ENCODE measurements at places on chromosomes 7 and 10.

DNA sequence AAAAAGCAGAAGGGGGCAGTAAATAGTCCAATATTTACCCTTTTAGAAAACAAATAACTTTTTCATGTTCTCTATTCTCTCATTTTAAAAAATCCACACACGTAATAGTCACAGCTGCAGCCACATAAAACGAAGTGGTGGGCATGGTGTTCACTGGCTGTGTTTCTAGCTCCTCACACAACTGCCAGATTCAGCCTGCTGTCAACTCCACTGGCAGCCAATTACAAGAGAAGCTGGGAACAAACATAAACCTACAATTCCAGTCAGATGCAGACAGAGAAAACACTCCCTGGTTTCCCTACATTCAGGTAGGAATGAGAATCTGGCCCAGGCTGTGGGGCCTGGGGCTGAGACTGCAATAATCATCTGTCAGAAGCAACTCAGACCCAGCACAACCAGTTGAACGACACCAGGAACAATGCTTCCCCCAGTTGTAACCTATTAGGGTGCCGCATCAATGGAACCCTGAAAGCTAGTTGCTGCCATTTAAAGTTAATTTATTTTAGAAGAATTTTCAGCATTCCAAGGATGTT is 29.1 kb downstream of the ERCC6 start:
- no peak for DNase-seq

DNA sequence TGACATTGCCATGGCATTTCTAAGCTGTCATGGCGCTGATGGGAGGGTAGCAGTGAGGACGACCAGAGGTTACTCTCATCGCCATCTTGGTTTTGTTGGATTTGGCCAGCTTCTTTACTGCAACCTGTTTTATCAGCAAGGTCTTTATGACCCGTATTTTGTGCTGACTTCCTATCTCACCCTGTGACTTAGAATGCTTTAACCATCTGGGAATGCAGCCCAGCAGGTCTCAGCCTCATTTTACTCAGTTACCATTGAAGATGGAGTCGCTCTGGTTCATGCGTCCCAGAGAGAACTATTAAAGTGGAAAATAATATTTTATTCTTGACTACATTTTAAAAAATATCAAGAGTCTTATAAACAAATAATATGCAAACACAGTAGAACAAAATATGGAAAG is 131.7 kb downstream of the RSU1 start:
- DNase-seq = no peak

GRCh38 chr10:71239946-71240795 is 27.8 kb downstream of the UNC5B start:
- no peak for DNase-seq

DNA sequence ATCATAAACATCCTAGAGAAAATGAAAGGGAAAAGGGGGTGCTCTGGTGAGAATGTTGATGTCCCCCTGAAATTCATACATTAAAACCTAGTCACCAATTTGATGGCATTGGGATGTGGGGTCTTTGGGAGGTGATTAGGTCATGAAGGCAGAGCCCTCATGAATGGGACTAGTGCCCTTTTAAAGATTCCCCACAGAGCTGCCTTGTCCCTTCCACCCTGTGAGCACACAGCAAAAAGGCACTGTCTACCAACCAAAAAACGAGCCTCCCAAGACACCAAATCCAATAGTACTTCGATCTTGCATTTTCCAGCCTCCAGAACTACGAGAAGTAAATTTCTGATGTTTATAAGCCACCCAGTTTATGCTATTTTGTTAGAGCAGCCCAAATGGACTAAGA is 47.6 kb downstream of the OSBPL3 start:
- no peak for DNase-seq

GRCh38 chr10:27752673-27753237 is 7.1 kb upstream of the MKX start:
- no peak for DNase-seq

DNA sequence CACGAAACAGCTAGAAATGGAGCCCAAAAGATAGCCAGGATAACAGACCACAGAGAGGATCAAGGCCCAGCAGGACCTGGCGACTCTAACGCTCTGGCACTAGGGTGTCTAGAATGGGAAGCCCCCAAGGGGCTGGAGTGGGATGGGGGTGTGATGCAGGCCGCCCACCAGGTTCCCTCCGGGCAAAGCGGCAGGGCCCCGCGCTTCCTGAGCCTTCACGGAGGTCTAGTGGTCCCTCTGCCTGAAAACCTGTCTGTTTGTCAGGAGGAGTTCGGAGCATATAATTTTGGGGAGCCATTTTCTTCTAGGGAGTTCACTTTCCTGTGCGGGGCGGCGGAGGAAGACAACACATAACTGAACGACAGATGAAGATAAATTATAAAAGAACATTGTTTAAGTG is 48.2 kb upstream of the FXYD4 start:
- no peak for DNase-seq

DNA sequence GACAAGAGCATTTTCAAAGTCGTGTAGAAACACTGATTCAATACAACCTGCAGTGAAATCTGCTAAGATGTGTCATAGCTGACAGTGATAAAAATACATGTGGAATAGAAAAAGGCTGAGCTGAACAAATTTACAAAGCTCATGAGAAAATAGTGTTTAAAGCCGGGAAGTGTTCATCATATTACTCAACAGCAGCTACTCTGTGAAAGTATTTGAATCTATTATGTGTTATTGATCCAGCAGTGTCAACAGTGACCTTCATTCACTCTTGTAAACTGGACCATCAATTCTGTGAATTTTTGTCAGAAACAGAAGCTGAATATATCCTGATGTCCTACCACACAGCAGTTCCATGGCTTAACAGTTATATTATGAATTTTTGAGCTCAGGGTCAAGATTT is 11.6 kb downstream of the DYDC1 start:
- DNase-seq = no peak

GRCh38 chr10:33665501-33665900 is 331.0 kb upstream of the NRP1 start:
- no peak for DNase-seq

DNA sequence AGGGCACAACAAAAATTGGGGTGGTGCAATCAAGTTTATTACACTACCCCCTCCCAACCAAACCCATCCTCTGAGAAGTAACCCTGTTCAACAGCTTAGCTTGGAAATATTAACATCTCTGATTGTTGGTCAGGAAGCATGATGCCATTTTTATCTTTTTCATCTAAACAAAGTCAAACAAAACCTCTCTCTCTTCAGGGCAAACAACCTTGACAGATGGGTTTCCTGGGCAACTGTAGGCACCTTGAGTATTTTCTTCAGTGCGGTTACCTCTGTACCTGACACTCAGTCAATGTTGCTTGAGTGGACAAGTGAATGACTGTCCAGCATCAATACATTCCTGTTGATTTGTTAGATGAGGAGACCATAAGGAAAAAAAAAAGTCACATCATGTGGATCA is 183.6 kb downstream of the NRP1 start:
- no peak for DNase-seq

DNA sequence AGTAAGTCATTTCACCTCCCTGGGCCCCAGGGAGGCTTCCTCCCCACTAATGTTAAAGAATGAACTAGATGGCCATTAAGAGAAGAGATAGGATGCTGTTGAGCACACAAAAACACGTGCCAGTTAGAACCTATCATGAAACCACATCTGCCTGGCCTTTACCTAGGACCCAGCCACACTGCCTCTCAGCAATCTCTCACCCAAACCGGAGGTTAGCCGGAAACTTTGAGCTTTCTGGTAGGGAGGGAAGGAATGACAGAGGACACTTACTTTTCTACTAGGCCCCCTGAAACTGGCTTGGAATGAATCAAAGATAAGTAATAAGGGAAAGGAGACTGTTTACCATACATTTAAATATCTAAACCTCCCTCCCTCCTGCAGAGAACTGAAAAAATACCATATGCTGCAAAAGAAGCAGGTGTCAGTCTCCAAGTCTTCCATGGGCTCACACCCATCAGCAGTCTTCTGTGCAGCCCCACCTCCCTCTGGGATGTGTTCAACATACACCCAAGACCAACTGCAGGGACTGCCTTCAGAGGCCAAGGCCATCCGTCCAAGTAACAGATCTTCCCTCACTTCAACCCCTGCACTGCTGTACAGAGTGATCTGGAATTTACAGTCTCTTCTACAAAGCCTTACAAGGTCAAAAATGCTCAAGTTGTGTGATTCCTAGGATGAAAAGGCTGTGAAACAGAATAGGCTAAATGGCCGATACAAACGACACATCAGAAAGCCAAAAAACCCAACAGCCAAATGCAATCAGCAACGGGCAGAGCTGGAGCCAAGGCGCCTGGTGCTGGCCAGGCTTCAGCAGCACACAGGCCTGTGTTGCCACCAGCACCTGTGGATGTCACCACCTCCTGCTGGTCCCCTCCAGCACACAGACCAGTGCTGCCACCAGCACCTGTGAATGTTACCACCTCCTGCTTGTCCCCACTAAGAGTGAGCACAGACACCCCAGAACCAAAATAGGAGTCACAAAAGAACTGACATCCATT is 42.4 kb downstream of the SORBS1 start:
- no peak for DNase-seq

DNA sequence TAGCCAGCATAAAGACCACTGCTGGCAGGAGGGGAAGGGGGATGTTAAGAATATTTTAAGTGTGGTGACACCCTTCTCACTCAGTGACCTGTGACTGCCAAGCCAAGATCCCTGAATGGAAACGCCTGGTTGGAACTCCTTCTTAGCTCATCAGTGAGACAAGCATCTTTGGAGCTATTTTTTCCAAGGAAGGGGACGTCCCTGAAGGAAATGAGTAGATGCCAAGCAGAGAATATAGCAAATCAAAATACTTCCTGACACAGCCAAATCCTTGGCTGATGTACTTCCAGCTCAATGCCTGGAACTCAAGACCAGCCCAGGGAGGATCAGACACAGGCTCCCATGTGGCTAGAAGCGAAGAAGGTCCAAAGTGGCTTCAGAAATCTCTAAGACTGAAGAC is 82.2 kb downstream of the SORBS1 start:
- DNase-seq = peak; percentile 47

DNA sequence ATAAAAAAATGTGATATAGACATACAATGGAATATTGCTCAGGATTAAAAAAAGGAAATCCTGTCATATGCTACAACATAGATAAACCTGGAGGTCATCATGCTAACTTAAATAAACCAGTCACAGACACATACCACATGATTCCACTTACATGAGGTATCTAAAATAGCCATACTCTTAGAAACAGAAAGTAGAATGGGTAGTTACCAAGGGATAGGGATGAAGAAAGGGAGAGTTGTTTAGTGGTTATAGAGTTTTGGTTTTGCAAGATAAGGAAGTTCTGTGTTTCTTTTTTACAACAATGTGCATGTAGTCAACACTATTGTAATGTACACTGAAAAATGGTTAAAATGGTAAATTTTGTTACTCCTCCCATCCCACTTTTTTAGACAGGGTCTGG is 30.5 kb downstream of the BICC1 start:
- no peak for DNase-seq

DNA sequence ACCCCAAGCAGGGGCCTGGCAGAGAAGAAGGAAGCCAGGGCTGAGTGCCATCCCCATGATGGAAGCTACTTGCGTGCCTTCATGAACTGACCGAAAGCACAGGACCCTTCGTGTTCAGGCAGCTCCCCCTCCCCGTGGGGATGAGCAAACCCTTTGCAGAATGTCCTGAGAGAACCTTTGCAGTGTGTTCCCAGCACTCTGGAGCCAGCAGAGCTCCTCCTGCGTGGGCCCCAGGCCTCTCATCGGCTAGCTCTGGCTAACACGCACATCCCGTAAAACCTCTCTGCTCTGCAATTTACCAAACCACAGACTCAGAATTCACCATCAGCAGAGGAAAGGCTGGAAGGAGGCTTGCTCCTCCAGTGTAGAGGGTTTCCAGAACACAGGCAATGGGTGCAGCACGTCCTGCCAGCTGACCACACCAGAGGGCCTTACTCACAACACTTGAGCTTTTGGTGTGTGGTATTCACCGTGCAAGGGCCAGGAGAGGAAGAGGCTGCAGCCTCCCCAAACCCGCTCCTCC is 3.1 kb downstream of the SH3PXD2A start:
- no peak for DNase-seq

GRCh38 chr7:148503900-148504487 is 86.6 kb upstream of the C7orf33 start:
- peak; percentile 69 for DNase-seq

DNA sequence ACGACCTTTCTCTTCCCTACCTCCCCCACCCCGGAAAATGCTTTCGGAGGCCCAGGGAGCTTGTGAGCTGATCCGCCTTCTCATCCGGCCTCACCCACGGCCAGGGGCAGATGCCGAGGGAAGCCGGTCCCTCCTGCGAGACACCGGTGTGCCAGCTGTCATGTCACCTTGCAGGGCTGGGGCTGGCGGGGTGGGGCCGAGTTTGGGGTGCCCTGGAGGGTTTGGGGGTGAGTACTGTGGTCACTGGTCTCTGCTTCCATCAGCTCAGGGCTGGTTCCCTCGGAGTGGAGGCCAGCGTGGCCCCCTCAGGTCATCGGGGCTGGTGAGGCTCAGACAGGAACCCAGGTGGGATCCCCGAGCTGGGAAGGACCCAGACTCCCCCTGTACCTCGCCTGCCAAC is 48.7 kb downstream of the RCC1L start:
- no peak for DNase-seq

GRCh38 chr10:132559538-132559937 is 22.0 kb downstream of the INPP5A start:
- DNase-seq = no peak

DNA sequence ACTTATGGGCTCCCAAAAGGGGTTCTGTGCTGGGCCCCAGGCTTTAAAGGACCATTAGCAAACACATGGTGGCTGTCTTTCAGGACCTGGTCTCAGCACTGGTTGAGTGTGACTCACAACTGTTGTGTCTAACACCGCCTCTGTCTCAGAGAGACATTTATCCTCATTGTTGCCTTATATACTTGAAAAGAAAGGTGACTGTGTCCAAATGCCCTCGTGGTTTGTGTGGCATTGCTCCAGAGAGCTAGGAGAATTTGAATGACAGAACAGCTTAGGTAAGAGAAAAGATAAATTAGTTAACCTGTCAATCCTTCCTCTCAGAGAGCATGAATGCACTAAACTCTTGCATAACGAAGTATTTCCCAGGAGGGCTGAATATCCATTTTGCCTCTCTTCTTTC is 14.5 kb upstream of the FAM13C start:
- no peak for DNase-seq

- no peak for DNase-seq
Observed at GRCh38 chr10:91043173-91043910, 122.5 kb upstream of the ANKRD1 start.

DNA sequence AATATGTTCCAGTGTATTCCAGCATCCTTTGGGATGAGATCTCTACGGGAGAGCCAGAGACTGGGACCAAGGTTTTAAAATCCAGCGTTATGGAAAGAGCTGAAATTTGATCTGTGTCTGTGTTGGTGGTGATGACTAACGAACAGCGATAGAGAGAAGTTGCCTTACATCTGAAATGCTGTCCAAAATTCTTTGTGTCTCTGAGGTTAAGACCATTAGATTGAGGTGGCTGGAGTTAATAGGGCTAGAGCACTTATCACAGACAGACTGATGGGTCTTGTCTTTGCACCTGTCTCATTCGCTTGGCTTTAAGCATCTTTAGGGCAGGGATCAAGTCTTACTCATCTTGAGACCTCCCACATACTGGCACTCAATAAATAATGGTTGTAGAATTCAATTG is 41.0 kb upstream of the RAPGEF5 start:
- DNase-seq = no peak

GRCh38 chr7:47358944-47359588 is 222.8 kb downstream of the TNS3 start:
- DNase-seq = no peak

GRCh38 chr7:7216279-7216678 is 33.9 kb downstream of the C1GALT1 start:
- no peak for DNase-seq

GRCh38 chr10:68154211-68154497 is 44.9 kb downstream of the MYPN start:
- no peak for DNase-seq

GRCh38 chr7:101671371-101672356 is 42.6 kb upstream of the MYL10 start:
- no peak for DNase-seq

Measured in stomach (tissue), 19 donors.